ENCODE measurements at places on chromosomes 11 and 22.

GRCh38 chr11:73968356-73968966 is 14.2 kb downstream of the UCP2 start:
- no peak for DNase-seq

- DNase-seq: peak; percentile 100
These were observed 49.6 kb upstream of the ALKBH3 start for GRCh38 chr11:43830928-43831440.

DNA sequence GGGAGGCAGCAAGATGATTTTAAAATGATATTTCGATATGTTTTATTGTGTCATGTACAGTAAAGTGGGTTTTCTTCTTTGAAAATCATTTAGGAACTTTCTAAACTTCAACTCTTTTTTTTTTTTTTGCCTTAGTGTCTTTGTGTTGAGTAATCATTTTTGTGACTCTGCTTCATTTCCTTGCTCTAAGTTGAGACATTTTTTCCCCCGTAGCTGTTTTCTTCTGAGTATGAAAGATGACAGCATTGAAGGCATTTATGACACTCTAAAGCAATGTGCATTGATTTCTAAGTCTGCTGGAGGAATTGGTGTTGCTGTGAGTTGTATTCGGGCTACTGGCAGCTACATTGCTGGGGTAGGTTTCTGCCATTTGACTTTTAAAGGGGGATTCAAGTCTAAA is 23.5 kb downstream of the RRM1 start:
- DNase-seq: peak; percentile 63

DNA sequence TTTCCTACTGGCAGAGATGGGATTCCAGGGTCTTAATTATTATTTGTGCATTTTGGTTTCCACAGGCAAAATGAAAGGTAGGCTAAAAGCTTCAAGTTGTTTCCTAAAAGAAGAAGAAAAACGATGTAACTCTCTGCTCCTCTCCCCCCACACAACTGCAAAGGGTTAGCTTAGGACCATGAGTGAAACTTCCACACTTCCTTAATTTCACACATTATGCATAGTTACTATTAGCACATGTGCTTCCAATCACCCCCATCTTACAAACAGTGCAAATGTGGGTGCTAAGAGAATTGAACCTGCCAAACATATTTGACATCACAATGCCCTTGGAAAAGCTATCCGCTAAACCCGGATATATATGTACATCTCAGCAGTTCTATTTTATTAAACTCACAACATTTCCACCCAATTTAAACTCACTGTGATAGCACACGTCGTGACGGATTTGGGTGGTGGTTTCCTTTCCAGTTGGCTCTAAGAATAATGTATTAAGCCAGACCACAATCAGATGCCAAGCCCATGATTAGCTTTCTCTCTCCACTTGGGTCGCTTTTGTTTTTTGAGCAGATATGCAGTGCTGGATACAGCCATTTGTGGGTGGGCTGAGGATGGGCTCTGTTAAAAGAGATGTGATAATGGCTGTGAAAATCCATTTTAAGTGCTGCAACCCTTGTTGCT is 245.0 kb upstream of the POU2AF2 start:
- DNase-seq: no peak

DNA sequence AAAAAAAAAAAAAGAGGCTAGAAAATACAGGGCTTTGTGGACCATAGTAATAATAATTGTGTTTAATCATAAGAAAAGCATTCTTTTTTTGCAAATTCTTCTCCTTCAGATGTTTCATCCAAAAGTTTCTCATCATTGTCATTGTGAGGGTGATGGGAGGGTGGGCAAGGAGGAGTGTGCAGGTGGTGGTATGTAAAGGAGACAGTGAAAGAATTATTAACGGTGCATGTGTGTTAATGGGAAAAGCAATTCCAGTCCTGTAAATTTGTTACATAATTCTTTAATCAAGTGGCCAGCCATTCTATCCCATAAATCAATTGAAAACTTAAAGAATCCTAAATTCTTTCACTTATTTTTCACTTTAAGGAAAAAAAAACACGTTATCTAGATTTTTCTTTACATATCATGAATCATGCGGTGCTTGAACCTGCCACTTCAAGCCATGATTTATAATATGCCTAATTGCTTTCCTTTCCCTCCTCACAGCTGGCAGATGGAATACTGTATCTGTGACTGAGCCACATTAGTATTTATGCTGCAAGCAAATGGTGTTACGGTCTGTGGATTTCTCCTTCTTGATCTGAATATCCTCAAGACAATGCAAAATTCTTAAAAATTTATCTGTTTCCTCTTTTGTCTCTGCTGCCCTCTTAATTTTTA is 318.5 kb downstream of the JRKL start:
- DNase-seq: no peak

GRCh38 chr22:31176923-31177322 is 16.9 kb downstream of the RNF185 start:
- no peak for DNase-seq

- no peak for DNase-seq
These were observed 425.8 kb upstream of the B3GAT1 start for GRCh38 chr11:134837887-134838232.

DNA sequence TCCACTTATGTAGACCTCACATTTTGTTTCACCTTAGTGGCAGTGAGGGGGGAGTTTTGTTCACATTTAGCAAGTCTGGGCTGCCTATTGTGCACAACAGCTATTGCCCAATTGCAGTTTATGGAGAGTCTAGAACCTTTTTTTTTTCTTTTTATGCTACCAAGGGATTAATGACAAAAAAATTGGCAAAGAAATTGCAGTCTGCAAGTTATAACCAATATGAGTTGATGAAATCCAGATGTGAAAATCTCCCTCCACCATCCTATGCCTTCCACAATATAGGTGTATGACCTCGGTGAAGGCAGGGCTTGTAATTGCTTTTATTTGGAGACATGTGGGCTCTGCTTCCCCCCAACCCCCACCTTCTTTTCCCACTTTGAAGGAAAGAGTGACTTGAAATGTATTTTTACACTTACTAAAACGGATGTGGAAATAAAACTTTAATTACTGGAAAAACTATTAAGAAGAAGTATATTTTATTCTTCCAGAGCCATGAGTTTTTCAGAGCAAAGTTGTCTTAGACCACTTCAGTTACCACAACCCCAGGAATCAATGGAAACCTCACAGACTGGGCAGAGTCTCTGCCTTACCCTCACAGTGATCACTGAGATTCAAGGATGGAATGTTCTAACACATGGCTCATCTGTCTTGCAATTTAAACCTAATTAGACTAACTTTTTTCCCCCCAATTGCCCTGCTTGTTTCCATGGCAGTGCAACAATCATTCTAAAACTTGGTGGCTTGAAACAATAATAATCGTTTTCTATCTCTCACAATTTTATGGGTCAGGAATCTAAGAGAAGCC is 120.8 kb upstream of the SLC5A12 start:
- peak; percentile 8 for DNase-seq

- DNase-seq: no peak
These were observed 84.8 kb downstream of the SLC1A2 start for GRCh38 chr11:35334385-35335090.

GRCh38 chr11:43697679-43698078 is 17.1 kb downstream of the HSD17B12 start:
- peak; percentile 64 for DNase-seq

DNA sequence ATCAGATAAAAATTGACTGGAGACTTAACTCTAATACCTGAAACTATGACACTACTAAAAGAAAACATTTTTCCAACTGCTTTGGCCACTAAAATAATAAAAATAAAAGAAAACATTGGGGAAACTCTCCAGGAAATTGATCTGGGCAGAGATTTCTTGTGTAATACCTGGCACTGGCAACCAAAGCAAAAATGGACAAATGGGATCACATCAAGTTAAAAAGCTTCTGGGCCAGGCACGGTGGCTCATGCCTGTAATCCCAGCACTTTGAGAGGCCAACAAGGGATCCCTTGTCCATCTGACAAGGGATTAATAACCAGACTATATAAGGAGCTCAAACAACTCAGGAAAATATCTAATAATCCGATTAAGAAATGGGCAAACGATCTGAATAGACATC is 64.6 kb upstream of the RAB1B start:
- DNase-seq: no peak

GRCh38 chr11:96486890-96487611 is 97.2 kb downstream of the JRKL start:
- peak; percentile 25 for DNase-seq

DNA sequence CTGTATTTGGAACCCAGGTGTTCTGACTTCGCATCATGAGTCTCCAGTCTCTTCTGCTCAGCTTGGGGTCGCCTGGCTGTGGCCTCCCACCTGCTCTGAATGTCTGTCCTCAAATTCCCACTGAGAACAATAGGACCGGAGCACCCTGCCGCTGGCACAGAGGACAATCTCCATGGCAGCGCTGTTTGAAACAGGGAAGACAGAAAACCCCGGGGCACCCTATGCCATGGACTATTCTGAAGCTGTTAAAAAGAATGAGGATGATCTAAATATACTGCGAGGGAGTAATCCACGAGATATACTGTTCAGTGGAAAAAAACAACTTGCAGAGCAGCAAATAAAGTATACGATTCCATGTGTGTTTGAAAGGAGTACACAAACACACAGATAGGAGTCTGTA is 415.6 kb upstream of the NARS2 start:
- no peak for DNase-seq

GRCh38 chr11:96279018-96279895 is 63.7 kb downstream of the MAML2 start:
- peak; percentile 67 for DNase-seq

DNA sequence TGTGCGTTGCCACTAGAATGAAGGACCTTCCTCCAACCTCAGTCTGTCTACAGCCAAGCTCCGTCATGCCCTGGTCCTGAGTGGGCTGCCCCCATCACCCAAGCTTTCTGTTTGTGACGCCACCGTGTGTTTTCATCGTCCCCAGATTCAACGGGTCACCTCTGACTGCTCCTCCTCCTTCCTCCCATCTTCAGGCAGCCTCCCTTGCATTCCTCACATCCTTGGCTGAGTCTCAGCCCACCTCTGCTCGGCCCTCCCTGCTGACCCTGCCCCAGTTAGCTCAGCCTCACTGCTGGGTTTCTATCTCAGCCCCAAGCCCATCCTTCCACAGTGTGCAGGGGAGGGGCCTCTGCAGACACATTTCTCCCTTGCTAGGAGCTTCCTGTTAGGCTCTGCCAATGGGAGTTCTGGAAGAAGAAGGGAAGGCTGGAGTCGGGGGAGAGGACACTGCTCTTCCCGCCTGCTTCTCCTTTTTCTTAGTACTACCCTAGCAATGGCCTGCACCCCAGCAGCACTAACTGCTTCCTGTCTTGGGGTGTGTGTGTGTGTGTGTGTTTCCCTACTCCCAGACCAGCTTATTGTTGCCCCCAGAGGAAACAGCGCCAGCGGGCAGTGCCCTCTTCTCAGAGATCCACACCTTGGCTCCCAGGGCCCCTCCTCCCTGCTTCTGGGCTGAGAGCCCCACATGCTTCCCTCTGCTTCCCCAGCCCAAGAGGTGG is 5.2 kb downstream of the IFT27 start:
- no peak for DNase-seq

DNA sequence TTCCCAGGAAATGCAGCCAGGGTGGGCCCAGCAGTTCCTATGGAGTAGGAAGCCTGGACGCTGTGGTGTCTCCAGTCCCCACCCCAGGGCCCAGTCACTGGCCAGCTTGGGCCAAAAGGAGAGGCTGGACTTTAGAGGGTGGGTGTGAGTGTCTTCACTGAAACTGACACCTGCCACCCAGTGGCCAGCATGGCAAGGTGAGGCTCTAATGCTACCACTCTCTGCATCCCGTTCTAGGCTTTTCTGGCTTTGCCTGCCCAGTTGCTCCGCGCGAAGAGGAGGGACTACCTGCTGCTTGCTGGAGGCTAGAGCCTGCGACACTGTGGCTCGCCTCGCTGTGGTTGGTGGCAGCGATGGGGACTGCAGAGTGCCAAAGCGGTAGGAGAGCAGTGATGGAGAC is 35.4 kb downstream of the C22orf42 start:
- no peak for DNase-seq

DNA sequence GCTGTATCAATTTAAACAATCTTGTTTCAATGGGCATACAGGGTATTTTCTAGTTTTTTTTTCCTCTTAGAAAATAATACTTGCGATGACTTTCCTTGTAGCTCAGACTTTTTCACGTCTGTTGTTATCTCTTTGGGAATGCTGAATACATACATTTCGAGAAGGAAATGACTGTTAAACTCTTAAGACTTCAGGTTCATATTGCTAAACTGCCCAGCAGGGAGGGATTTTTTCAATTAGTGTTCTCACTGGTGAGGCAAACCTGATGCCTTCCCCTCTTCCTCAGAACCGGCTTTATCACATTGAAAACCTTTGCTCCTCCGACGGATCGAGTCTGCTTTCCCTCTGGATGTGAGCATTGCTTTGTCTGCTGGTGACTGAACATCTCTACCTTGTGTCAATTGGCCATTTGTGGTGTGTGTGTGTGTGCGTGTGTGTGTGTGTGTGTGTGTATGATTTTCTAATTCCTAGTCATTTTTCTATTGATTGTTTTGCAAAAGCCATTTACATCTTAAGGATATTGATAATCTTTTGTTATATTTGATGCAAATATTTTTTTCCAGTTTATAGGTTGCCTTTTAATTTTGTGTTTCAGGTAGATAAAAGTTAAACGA is 6.6 kb downstream of the NEAT1 start:
- DNase-seq: peak; percentile 76

DNA sequence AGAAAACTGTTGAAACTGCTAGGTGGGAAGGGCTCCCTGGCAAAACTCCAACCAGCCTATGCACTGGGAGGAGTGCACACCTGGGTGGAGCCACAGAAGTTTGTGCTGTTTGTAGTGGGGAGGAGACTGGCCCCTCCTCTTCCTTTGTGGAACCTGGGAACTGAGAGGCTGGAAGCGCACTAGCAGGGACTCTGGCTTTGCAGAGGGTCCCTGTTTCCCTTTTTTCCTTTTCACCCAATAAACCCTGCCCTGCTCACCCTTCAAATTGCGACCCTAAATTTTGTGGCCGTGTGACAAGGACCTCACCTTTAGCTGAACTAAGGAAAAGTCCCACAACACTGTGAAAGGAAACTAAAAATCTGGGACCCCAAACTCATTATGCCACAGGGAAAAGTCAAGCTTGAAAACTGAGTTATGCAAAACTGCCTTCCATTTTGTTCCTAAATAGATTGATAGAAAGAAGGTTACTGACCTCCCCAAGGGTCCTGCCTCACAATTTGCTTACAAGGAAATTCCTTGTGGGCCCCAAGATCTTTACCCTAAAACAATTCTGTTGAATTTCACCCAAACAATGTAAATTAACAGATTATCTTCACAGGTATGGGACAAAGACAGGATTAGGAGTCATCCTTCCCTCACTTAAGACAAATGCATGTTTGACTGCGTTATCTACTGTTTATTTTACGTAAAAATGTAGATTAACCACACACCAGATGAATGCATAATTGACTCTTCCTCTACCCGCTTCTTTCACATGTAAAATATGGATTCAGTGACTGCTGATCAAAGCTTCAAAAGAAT is 81.0 kb downstream of the SLC36A4 start:
- peak; percentile 44 for DNase-seq

GRCh38 chr11:135027461-135027860 is 615.4 kb upstream of the B3GAT1 start:
- peak; percentile 31 for DNase-seq

DNA sequence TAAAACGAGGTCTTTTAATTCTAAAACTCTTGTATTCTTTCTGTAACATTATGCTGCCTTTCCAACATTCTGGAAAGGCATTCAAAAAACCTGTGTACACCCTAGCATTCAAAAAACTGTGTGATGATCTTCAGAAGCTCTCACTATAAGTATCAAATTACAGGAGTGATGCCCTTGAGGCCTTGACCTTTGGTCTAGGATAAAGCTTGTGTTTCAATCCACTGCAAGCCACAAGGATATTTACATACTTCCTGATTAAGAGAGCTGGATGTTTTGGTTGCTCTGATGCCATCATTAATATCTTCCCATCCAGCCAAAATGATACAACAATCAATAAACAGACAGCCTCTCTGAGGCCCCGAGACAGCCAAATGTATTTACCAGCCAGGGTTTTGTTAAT is 11.9 kb downstream of the CLPB start:
- no peak for DNase-seq
